ENCODE measurements at places on chromosomes 2 and 18.

GRCh38 chr2:152594022-152594766, 123.1 kb downstream of the PRPF40A start:
- DNase-seq, result no peak

GRCh38 chr2:217827430-217828201, 175.2 kb downstream of the TNS1 start:
- no peak for DNase-seq

- no peak for DNase-seq
Measured at GRCh38 chr18:3972291-3972930, 482.7 kb downstream of the DLGAP1 start.

DNA sequence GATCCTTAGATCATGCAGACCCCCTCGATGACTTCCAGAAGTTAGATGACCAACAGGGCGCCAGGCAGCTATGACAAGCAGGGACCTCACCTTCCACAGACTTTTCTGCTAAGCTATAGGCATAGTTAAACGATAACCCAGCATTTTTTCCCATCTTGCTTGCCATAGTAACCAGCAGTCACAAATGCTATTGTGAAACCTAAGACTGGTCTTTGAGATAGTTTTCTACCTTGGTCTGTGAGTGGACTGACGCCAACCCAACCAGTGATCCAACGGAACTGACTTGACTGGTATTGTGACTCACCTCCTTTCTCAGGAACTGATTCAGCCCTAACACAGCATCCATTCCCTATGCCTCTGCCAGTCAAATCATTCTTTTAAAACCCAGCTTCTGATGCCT, 361.2 kb downstream of the LRRTM4 start:
- no peak for DNase-seq

DNA sequence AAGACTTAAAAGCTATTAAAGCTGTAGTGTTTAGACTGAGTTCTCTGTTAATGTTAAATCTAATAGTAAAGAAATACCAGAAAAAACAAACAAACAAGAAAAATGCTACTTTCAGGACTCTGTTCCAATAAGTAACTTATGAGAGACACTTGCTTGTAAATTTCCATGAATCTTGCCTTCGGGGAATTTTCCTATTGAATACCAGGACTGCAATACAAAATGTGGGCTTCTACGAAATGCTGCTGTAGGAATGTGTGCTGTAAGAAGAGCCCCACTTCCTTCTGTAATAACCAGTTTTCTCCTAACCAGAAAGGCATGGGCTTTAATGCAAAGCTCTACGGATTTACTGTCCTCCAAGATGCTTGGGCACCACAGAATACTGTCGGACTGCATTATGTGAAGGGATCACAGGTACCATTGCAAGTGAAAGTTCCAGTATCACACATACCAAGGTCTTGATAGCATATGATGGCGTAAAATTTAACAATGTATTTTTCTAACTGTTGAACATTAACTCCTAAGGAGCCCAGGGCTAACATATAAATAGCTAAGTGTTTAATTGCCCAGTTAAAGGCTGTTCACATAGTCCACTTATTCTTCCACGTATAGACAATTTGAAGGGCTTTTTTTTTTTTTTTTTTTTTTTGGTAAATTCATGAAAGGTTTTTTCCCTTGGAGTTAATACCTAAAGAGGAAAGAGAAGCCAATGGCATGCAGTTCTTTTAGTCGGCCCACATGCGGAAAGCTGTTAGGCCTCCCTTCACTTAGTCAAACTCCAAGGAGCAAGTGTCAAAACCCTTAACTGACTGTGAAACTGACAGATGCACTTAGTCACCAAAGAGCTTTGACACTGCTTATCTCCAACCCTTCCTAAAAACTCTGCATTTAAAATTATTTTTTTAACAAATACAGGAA, 564.0 kb upstream of the POU3F3 start:
- DNase-seq, result no peak

GRCh38 chr2:164622338-164623106, 1.2 kb upstream of the GRB14 start:
- no peak for DNase-seq

GRCh38 chr2:36172824-36173223, 182.8 kb upstream of the CRIM1 start:
- no peak for DNase-seq

Measured in T-helper 22 cell (primary cell).